ENCODE measurements at places on chromosomes 6 and 20.

- DNase-seq: no peak
Measured at GRCh38 chr6:118198746-118199145, 291.7 kb downstream of the SLC35F1 start.

- DNase-seq: no peak
Measured at GRCh38 chr6:44682280-44682679, 294.8 kb downstream of the CDC5L start.

GRCh38 chr6:33298773-33299236 is at the start of gene RGL2:
RGL2 (minus strand) TSS chr6:33298942; CDS start chr6:33298610, 332 bp downstream.
- DNase-seq: peak; percentile 70

- no peak for DNase-seq
Measured at GRCh38 chr6:134520181-134521115, 202.5 kb upstream of the SGK1 start.

GRCh38 chr6:26401389-26401986 is 587 bp upstream of the BTN3A1 start:
- no peak for DNase-seq

DNA sequence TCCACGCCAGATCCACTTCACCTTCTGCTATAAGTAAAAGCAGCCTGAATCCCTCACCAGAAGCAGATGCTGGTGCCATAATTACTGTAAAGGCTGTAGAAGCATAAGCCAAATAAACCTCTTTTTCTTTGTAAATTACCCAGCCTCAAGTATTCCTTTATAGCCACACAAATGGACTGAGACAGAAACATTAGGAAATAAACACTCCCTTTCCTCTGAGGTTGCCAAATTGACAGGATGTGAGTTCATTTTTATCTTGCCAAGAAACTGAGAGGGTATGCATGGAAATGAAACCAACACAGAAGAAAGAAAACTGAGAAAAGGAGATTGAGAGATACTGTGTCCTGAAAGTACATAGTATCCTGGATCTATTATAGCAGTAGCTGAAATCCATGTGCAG is 481.2 kb downstream of the HAO1 start:
- DNase-seq: no peak

DNA sequence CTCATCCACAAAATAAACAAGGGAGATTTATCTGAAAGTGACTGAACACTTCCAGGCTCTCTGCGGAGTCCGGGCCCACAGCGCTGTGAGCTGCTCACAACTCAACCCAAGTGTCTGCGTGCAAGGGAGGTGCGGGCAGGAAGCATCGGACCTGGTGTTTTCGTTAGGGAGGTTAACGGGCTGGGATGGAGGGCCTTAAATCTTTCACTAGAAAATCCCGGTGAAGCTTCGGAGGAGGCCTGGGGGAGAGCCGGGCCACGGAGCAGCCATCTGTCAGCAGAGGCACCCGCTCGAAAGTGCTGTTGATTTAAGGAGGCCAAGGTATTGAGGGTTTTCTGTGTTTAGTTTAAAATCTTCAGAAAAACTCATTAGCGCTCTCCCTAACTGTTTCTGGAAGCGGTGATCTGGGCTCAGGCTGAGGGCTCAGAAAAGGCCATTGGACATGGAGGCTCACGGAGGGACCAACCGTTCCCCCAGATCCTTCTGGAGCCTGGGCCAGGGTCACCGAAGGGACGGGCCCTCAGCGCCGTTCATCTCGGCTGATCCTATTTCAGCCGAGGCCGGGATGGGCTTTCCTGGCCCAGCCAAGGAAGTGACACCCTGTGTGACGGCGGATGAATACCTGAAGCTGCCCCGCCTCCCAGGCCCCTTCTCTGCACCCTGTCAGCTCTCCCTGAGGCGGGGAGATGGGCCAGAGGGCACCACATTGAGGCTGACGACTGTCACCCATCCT is 20.7 kb downstream of the GATA5 start:
- DNase-seq: no peak

GRCh38 chr6:89826029-89826528 is 3.6 kb upstream of the CASP8AP2 start:
- DNase-seq: no peak

- DNase-seq: no peak
Measured at GRCh38 chr6:85464722-85465150, 14.9 kb downstream of the NT5E start.

DNA sequence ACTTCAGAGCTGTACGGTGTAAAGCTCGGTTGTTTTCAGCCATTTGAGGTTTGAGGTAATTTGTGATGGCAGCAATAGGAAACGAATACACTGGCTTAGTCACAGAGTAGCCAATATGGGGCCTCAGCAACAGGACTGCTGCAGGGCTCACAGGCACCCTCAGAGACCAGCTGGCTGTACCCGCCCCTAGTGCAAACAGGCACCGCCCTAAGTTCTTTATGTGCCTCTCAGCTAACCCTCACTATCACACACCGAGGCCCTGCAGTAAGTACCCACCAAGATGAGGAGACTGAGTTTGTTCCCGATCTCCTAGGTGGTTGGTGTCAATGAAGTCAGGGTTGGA is 11.2 kb upstream of the SERPINB9 start:
- DNase-seq: no peak

GRCh38 chr20:60491051-60491581 is 532.9 kb downstream of the CDH26 start:
- DNase-seq: no peak

- no peak for DNase-seq
Measured at GRCh38 chr20:37365760-37366638, 20.1 kb downstream of the SRC start.

- DNase-seq: no peak
Measured at GRCh38 chr20:44358776-44359175, 3.3 kb downstream of the HNF4A start.

GRCh38 chr20:5480824-5481600 is 164.3 kb upstream of the PROKR2 start:
- DNase-seq: no peak

GRCh38 chr20:8918145-8918544 is 150.7 kb upstream of the PLCB4 start:
- DNase-seq: no peak

GRCh38 chr6:148343047-148343782 is 577 bp downstream of the SASH1 start:
- no peak for DNase-seq

- no peak for DNase-seq
Measured at GRCh38 chr20:49811825-49812506, 662 bp upstream of the SLC9A8 start.
